ENCODE measurements at places on chromosomes 2 and 18.

- DNase-seq = no peak
These were observed 1378.4 kb upstream of the PIK3C3 start for GRCh38 chr18:40576507-40577115.

DNA sequence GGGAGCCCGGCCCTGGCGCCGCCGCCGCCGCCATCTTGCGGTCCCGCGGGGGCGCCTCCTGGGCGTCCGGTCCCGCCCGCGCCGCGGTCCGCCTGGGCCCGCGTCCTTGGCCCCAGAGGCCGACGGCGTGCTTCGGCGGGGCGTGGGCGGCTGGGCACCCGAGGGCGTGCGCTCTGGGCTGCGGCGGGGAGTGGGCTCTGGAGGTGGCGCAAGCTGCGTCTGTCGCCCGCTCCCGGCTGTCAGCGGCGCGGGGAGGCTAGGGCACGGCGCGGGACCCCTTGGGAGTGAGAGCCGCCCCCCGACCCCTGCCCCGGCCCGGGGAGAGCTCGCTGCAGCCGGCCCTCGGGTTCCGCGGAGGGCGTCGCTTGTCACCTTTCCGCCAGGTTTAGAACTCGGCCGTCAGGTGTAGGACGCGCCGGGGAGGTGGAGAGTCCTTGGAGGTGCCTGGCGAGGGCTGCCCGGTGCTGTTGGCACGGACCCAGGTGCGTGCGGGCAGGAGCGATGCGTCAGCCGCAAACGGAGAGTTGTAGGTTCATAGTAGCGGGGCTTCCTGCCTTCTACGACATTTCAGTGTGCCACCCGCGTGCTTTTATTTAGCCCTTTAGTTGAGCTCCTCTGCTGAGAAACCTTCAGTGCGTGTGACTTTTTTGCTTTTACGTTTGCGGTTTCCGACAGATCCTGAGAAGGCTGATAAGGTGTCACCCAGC lies 921 bp downstream of the VAPA start:
- peak; percentile 77 for DNase-seq

DNA sequence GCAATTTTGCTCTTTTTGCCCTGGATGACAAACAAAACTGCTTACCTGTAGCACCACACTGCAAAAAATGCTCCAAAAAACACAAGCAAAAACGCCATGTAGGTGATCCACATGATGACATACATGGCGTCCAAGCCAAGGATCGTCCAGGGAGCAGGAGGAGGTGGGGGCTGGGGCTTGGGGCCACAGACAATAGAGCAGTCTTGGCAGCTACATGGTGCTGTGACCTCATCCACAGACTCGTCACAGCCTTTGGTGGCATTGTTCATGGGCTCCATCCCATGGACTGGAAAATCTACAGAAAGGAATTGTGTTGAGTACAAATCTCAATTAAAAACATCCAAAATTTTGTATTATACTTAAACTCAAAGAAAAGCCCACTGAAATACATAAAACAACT lies 26.1 kb downstream of the NPC1 start:
- DNase-seq = peak; percentile 15

GRCh38 chr2:52659546-52659945 lies 1108.1 kb upstream of the CHAC2 start:
- no peak for DNase-seq

DNA sequence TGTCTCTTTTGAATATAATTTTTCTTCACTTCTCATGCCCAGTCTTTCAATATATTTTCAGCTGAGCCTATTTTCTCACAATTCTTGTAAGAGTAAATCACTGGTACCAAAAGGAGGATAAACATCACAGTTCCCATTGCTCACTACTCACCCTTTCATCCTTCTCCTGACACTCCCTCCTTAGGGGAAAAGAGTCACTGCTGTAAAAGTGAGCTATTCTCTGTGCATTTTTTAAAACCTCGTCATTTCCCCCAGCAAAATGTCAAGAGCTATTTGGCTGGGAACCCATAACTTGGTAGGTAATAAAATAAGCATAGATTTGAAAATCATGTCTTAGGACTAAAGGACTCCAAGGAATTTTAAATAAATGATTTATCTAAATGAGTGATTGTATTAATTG lies 340.1 kb upstream of the GYPC start:
- no peak for DNase-seq

Data from cardiac fibroblast (primary cell).